Nephron progenitor cell (in vitro differentiated cells): ENCODE measurements at places on chromosomes 6 and 20.

DNA sequence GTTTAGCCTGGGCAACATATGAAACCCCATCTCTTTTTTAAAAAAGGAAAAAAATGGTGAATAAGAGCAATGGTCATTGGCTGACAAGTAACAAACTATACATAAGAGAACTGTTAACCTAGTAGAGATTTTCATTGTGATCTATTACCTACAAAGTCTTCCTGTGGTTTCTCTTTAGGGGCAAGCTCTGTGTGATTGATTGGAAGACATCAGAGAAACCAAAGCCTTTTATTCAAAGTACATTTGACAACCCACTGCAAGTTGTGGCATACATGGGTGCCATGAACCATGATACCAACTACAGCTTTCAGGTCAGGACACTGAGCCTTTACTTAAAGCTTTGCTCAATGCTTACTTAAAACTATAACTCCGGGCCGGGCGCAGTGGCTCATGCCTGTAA is 19.2 kb downstream of the MGME1 start:
- no peak overlapping the region for H3K4me3 ChIP-seq
- H3K36me3 ChIP-seq = peaks cover 41% of the 10 kb centered on the region
- H3K4me1 ChIP-seq = peaks cover 12% of the 10 kb centered on the region
- H3K27ac ChIP-seq = no peak overlapping the region
- no peak for DNase-seq

DNA sequence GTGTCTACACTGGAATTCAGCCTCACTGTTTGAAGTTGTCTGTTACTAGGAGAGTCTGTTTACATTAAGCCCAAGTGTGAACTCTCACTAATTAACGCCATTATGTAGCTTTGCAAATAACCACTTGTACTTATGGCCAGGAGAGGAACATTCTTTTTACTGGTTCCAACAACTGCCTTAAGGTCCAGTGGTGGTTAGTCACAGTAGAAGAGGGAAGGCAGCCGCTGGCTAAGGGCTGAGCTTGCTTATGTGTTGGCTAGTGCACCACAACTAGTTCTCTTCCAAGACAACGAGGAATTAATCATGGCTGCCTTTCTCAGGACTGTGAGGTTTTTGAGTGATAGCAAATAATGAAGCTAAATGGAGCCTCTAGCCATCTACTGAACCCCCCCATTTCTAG is 14.9 kb upstream of the SLC22A23 start:
- H3K4me1 ChIP-seq = peaks cover 18% of the 10 kb centered on the region
- H3K27me3 ChIP-seq = peaks cover 13% of the 10 kb centered on the region
- DNase-seq = no peak
- H3K4me3 ChIP-seq = no peak overlapping the region

DNA sequence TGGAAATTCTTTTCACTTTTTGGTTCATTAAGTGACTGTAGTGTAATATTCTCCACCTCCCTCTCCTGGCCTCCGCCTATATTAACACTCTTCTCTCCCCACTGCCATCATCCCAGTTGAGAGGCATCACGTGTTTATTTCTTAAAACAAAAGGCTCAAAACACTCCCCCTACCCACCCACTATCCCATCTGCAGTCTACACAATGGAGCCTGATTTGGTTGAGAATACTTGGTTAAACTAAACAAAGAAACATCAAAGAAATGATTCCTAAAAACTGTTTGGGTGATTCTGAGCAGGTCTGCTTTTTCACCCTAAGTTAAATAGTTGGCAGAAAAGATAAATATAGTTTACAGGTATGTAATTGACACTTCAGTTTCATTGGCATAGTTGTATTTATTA is 5.9 kb downstream of the TFAP2B start:
- H3K27me3 ChIP-seq = peaks cover 100% of the 10 kb centered on the region
- no peak for DNase-seq

- no peak for DNase-seq
- no peaks in the 10 kb centered on the region for H3K36me3 ChIP-seq
- no peak overlapping the region for H3K4me3 ChIP-seq
- peak overlapping the region; percentile 61 for H3K27ac ChIP-seq
- peaks cover 30% of the 10 kb centered on the region for H3K4me1 ChIP-seq
- peaks cover 4% of the 10 kb centered on the region for H3K27me3 ChIP-seq
Observed at GRCh38 chr20:25222461-25223178, 25.3 kb upstream of the PYGB start.

- peaks cover 30% of the 10 kb centered on the region for H3K4me1 ChIP-seq
- H3K27ac ChIP-seq = no peak overlapping the region
- peaks cover 52% of the 10 kb centered on the region for H3K36me3 ChIP-seq
- no peak overlapping the region for H3K4me3 ChIP-seq
- H3K27me3 ChIP-seq = no peaks in the 10 kb centered on the region
Observed at GRCh38 chr20:10427060-10427692, 6.8 kb downstream of the MKKS start.

DNA sequence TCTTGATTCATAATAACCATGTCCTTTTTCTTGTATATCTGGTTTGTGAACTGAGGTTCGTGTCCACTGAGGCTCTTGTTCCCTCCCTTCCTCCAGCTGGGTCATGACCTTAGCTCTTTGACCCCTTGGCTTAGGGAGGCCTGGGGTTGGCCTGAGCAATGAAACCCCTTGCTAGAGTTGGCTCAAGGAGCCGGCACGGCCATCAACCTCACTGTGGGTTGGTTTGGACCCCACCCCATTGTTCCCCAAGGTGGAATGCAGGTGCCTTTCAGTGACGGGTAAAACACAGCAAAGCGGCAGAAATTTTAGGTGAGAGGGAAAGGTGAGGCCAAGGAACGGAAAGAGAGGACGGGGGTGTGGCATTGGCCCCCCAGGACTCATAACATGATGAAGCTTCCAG is 44.5 kb upstream of the PHACTR3 start:
- no peaks in the 10 kb centered on the region for H3K36me3 ChIP-seq
- DNase-seq = no peak
- H3K4me1 ChIP-seq = no peaks in the 10 kb centered on the region
- H3K4me3 ChIP-seq = no peak overlapping the region

GRCh38 chr6:146551545-146551944 is 7.9 kb downstream of the RAB32 start:
- peaks cover 40% of the 10 kb centered on the region for H3K36me3 ChIP-seq
- H3K4me3 ChIP-seq = no peak overlapping the region
- no peaks in the 10 kb centered on the region for H3K27me3 ChIP-seq
- DNase-seq = no peak
- peaks cover 12% of the 10 kb centered on the region for H3K4me1 ChIP-seq
- peak overlapping the region; percentile 89 for H3K27ac ChIP-seq

- no peaks in the 10 kb centered on the region for H3K4me1 ChIP-seq
- no peaks in the 10 kb centered on the region for H3K36me3 ChIP-seq
- no peak overlapping the region for H3K4me3 ChIP-seq
- no peaks in the 10 kb centered on the region for H3K27me3 ChIP-seq
Observed at GRCh38 chr6:117783279-117783678, 108.0 kb downstream of the NUS1 start.

DNA sequence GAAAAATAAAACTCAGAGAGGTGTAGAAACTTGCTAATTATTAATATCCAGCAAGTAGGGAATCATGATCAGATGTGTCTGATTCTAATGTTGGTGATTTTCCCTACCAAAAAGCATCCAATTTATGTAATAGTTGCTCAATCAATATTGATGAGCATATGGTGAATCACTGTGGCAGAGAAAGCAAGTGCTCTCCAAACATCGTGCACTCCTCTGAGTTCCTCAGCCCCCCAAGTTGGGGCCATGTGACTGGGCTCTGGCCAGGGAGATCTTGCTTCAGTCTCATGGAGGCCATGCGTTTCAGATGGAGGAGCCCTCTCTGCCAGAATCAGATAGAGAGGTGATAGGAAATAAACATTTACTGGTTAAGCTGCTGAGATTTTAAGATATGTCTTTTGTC is 133.2 kb upstream of the LY86 start:
- no peaks in the 10 kb centered on the region for H3K36me3 ChIP-seq
- no peak overlapping the region for H3K27ac ChIP-seq
- no peak for DNase-seq
- no peak overlapping the region for H3K4me3 ChIP-seq

DNA sequence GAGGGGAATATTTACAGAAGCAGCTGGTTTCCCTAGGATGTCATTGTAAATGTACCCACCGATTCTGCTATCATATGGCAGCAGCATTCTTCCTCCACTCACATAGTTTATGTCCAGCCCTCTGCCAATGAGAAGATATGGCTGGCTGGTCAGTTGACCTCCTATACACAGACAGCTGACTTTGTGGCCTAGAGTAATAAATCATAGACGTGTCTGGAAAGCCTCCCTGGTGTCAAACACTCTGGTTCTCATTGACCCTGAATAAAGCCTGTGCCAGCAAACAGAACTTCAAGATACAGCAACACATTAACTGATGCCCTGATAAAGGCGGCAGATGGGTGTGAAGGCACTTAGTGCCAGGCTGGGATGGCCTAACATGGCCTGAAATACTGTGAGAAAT is 52.6 kb downstream of the GPR63 start:
- H3K27me3 ChIP-seq = peaks cover 7% of the 10 kb centered on the region
- no peak overlapping the region for H3K27ac ChIP-seq
- H3K36me3 ChIP-seq = no peaks in the 10 kb centered on the region
- H3K4me1 ChIP-seq = peaks cover 10% of the 10 kb centered on the region

DNA sequence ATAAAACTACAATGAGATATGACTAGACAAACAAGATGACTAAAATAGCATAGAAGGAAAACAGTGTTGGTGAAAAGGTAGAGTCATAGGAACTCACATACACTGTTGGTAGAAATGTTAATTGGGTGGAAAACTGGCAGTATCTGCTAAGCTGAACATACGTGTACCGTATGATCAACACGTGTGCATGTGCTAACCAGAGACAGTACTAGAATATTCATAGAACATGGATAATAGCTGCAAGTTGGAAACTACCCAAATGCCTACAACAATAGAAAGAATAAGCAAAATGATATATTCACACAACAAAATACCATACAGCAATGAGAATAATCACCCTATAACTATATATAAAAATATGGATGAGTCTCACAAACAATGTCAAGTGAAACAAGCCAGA is 184.0 kb downstream of the IBTK start:
- H3K36me3 ChIP-seq = no peaks in the 10 kb centered on the region
- H3K4me3 ChIP-seq = no peak overlapping the region
- DNase-seq = no peak
- H3K27ac ChIP-seq = no peak overlapping the region

- H3K4me3 ChIP-seq = no peak overlapping the region
- H3K27me3 ChIP-seq = no peaks in the 10 kb centered on the region
- peaks cover 13% of the 10 kb centered on the region for H3K36me3 ChIP-seq
- no peaks in the 10 kb centered on the region for H3K4me1 ChIP-seq
- DNase-seq = no peak
Observed at GRCh38 chr6:118808793-118809638, 84.9 kb upstream of the ASF1A start.

- H3K27me3 ChIP-seq = no peaks in the 10 kb centered on the region
- H3K4me3 ChIP-seq = no peak overlapping the region
- H3K4me1 ChIP-seq = peaks cover 27% of the 10 kb centered on the region
- no peak overlapping the region for H3K27ac ChIP-seq
- H3K36me3 ChIP-seq = no peaks in the 10 kb centered on the region
- DNase-seq = no peak
Observed at GRCh38 chr6:51494342-51494741, 593.1 kb downstream of the PKHD1 start.

DNA sequence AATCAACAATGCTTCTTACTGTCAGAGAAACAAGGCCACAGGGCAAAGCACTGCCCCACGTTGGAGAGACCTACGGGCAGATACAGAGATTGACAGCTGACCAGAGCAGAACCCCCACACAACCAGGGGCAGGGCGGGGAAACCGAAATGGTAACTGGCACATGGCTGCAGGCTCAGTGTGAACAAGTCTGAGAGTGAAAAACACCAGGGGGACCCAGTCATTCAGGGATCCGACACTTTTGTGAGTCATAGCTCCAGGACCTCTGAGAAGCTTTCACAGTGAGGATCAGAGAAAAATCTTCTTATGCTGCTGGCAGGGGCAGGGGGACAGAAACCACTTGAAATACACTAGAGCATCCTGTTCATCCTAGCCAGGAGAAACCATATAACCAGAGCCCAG is 254.2 kb downstream of the C6orf118 start:
- DNase-seq = no peak
- no peak overlapping the region for H3K4me3 ChIP-seq
- peaks cover 7% of the 10 kb centered on the region for H3K4me1 ChIP-seq

DNA sequence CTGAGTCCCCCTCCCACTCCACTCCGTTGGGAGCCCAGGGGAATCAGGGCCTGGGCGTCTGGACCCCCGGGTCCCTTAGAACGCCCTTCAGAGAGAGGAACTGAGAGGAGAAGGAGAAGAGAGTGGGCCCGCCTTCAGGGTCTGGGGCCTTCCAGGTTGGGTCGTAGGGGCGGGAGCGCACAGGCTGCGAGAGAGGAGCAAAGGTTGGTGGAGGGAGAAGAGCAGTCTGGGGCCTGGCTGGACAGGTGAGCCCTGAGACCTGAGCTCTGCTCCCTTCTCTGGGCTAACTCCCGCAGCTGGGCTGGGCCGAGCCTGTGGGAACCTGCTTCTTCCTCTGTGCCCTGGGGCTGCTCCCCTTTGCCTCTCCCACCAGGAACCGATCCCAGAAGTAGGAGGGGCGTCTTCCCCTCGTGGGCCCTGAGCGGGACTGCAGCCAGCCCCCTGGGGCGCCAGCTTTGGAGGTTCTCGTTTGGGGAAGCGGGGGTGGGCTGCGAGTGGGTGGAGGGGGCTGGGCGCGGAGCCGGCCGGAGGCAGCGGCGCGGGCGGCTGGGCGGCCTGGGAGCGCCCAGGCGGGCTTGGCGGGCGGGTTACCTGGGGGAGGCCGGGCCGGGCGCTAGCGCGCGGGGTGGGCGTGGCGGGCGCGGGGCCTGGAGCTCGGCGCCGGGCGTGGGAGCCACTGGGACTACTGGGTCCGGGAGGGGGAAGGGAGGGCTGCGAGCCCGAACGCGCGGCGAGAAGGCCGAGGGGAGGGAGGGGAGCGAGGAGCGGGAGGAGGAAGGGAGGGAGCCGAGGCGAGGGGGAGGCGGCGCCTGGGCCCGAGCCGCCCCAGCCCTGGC is at the start of gene DDR1:
DDR1 (plus strand) TSS at position 835 of the 836 bp plus-strand sequence. CDS start 4,211 bp downstream, outside the sequence.
- H3K27ac ChIP-seq = peak within 1 kb of the TSS; percentile 99
- DNase-seq = peak; percentile 72
- peaks cover 5% of the 10 kb centered on the region for H3K36me3 ChIP-seq
- H3K27me3 ChIP-seq = peaks cover 11% of the 10 kb centered on the region

- peaks cover 25% of the 10 kb centered on the region for H3K36me3 ChIP-seq
- DNase-seq = peak; percentile 42
- H3K27ac ChIP-seq = no peak overlapping the region
- peak overlapping the region; percentile 95 for H3K4me3 ChIP-seq
Observed at GRCh38 chr6:110878751-110879522, 4.4 kb downstream of the AMD1 start.

GRCh38 chr6:158270389-158271127 is 41.7 kb upstream of the TULP4 start:
- H3K4me3 ChIP-seq = no peak overlapping the region
- H3K27ac ChIP-seq = peak overlapping the region; percentile 70
- H3K27me3 ChIP-seq = no peaks in the 10 kb centered on the region
- no peaks in the 10 kb centered on the region for H3K4me1 ChIP-seq
- peaks cover 71% of the 10 kb centered on the region for H3K36me3 ChIP-seq
- no peak for DNase-seq

GRCh38 chr20:57570920-57571319 is 10.0 kb downstream of the PCK1 start:
- no peaks in the 10 kb centered on the region for H3K36me3 ChIP-seq
- H3K27ac ChIP-seq = peak overlapping the region; percentile 59
- peaks cover 35% of the 10 kb centered on the region for H3K27me3 ChIP-seq
- peaks cover 56% of the 10 kb centered on the region for H3K4me1 ChIP-seq
- peak overlapping the region; percentile 17 for H3K4me3 ChIP-seq
